Skeletal muscle cell (primary cell): ENCODE measurements at places on chromosomes 2 and 18.

- no peak for DNase-seq
Measured at GRCh38 chr18:24731981-24732380, 271.5 kb downstream of the HRH4 start.

GRCh38 chr18:34261865-34262780 lies 37.4 kb upstream of the NOL4 start:
- DNase-seq = no peak

DNA sequence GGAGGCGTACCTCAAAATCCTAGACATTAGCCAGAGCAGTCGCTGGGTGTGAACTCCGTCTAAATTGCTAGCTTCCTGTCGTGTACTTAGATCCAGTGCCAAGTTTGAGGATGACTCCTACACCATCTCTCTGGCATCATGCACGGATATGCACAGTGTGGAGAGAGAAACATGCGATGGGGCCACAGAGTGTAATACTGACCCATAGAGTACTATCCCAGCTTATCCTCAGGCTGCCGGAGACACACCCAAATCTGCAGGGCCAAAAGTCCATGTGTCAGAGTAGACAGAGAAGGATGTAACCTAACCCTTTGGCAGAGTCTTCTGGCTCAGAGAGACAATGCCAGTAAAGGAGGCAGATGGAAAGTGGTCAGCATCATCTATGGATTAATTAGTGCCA lies 84.2 kb downstream of the ARL4C start:
- DNase-seq = no peak

DNA sequence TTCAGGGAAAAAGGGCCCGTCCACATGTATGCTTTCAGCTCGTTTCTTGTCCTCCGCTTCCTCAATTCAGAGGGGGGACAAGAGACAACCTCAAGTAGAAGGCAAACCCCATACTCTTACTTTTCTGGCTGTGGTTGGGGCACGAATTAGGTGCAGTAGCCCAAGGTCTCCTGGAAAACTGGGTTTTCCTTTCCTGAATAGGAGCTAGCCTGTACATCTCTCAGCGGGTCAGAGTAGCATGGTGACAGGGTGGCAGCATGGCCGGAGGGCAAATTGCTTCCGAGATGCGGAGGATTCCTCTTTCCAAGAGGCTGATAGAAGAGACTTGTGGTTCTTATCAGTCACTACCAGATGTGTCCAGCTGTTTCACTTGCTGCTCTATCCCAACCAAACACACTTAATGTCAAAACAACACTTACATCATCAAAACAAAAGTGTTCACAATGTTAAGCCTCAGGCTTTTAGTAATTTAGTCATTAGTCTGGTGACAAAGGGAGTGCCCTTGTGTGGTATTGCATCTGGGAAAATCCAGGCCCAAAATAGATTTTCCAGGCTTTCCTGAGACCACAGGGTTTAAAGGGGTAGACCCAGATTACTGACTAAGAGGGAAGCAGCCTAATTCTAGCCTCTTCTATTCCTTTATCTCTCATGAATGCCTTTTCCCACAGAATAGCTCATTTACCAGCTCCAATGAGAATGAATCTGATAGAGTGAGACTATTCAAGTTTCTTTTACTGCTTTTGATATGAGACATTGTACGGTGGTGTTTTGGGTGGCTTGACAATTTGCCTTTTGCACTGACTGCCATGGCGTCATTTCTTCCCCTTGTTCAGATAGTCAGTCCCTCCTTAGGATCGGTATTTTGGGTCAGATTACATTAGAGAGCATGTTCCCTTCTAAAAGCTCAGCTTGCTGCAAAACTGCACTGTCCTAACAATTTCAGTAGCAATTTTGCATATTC lies 162.0 kb downstream of the LTBP1 start:
- no peak for DNase-seq

GRCh38 chr2:80548469-80548868 lies 243.9 kb upstream of the LRRTM1 start:
- DNase-seq = no peak

- DNase-seq = no peak
Measured at GRCh38 chr2:160411955-160412354, 81.7 kb downstream of the RBMS1 start.

DNA sequence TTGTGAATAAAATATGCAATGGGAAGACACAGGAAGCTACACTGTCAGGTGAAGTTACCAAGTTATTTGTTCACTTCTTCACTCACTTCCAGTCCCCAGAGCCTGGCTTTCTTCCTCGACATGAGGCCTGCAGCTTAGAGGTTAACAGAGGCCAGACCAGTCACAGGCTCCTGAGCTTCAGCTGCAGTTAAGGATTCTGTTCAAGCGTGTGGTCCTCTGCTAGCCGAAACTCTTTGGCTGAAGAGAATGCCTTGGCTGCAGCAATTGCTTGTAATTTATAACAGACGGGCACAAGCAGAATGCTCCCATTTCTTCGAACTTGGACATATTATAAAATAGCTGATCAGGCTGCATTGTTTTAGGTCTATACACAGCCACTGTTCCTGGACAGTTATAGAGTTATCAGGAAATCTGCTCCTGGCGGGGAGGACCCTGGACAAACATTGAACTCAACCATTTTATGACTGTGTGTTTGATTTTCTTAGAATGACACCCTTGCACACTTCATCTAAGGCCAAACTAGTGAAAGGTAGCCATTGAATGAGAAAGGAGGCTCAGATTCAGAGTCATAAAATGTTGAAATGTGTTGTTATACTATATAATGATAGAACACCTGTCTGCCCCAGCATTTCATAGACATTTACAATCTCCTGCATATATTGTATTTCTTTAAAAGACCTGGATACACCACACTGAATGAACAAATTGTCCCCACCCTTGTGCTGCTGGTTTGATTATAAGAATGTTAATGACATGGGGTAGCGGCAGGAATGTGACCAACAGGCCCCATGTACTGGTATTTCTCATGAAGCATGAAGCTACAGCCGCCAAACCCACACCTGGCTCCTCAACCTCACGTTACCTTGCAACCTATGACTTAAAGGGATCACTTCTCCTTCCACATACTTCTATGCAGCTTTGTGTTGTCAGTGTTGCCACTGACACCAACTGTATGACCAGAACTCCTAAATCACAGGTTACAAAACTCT lies 153.6 kb downstream of the TDRD15 start:
- no peak for DNase-seq

DNA sequence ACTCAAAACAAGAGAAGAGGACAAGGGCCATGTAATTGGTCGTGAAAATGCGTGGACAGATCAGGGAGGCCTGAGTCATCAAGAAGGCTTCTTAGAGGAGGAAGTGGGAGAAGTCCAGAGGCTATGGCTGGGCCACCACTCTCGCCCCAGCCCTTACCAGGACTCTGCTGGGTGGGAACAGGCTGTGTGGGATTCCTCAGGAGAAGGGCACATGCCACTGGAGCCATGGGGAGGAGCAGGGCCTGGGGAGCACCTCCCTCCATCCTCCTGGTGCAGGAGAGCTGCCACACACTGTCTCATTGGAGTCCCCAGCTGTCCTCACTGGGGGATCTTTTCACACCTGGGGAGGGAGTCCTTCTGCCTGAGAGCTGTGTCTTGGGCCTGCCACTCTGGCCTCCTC lies 9.4 kb upstream of the RALB start:
- no peak for DNase-seq

GRCh38 chr2:9558948-9559381 lies 3.3 kb upstream of the ADAM17 start:
- DNase-seq = peak; percentile 80

DNA sequence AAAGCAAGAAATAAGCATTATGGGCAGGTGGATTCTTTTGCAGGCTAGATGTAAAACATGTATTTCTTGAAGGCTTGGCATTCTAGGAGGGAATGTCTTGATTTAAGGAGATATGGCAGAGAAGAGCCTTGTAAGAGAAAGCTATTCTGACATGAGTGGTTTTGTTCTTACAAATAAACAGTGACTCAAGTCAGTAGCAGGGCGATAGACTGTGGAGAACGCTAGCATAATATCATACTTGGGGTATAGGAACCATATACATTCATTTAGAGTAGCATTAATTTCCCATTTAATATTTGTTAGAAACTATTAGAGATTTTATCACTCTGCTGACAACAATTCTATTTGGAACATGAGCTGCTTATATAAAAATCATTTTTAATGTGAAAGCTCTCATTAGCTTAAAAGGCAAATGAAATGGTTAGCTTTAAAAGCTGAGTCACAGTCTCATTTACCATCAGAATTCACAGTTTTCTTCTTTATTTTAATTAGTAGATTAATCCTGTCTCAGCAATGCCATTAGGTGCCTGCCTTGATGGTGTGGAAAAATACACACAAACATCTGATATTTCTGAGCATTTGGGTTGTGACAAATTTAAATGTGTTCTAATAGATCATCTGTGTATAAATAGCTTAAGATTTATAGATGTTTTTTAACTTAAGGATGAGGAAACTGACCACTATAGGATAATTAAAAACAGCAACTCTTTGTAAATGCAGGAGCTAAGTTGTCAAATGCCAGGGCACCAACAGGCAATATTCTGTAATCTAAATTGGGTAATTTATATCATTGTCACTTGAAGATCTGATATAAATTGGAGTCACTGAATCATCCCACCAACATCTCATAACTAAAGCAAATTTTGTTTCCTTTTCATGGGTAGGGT lies 276.7 kb downstream of the PLCL1 start:
- DNase-seq = no peak

GRCh38 chr18:23226930-23227725 lies 91.8 kb downstream of the CABLES1 start:
- DNase-seq = peak; percentile 56

DNA sequence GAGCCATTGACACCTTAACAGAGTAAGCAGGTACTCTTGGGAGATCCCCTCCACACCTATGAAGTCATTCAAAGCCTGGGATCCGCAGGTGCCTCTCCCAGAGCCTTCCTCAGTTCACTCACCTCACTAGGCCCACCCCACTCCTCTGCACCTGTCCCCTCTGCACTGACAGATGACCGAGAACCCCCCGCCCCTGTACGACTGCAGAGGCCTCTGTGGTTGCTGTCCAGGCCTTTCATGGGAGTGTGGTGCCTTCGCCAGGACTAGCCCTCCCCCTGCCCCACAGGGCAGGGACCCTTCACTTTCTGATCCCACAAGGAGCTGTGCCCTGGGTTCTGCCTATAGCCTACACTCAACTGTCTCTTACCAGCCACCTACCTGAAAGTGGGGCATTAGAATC lies 238.5 kb downstream of the ZBTB7C start:
- DNase-seq = no peak

GRCh38 chr2:150357770-150358467 lies 129.5 kb downstream of the RND3 start:
- no peak for DNase-seq
